ENCODE measurements at places on chromosomes 6 and 20.

- no peak for DNase-seq
Measured at GRCh38 chr6:39567091-39567490, 158.1 kb downstream of the KIF6 start.

DNA sequence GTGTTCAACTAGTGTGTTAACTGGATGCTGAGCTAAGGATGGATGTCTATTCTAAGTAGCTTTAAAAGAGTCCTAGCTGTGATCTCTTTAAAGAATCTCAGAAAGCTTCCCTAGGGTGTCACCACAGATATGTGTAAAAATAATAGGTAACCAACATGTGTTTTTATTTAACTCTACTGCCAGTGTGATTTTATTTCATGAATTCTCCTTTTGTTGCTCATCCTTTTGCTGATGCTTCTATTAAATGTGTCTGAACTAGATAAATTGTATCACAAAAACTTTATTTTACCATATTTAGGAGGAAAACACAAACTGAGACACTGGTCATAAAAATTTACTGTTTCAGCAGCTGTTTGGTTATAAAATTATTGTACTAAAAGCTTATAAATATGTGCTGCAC lies 809.4 kb upstream of the CITED2 start:
- DNase-seq, result no peak

- no peak for DNase-seq
Measured at GRCh38 chr20:23368316-23369071, 6.5 kb downstream of the GZF1 start.

DNA sequence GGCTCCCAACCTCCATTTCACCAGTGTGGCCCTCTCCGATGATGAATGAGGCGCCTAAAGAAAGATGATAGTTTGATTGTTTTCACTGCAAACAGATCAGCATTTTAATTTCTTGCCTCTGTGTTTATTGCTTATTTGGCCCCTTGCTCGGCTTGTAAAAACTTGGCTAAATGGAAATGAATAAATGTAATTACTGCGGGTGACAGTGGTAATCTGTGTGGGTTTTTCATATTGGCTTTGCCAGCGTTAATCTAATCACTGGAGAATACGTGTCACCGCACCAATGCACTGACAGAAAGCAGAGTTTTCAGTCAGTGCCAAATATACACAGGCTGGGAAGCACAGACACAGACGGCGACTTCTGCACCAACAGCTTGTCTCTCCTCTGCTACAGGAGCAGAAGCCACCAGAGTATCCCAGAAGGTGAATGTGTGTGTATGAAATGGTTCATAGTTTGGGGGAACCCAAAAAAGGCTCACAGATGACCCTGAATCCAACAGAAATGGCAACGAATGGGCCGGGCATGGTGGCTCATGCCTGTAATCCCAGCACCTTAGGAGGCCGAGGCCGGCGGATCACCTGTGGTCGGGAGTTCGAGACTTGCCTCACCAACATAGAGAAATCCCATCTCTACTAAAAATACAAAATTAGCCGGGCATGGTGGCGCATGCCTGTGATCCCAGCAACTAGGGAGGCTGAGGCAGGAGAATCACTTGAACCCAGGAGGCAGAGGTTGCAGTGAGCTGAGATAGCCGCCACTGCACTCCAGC lies 534.0 kb downstream of the PKHD1 start:
- no peak for DNase-seq

DNA sequence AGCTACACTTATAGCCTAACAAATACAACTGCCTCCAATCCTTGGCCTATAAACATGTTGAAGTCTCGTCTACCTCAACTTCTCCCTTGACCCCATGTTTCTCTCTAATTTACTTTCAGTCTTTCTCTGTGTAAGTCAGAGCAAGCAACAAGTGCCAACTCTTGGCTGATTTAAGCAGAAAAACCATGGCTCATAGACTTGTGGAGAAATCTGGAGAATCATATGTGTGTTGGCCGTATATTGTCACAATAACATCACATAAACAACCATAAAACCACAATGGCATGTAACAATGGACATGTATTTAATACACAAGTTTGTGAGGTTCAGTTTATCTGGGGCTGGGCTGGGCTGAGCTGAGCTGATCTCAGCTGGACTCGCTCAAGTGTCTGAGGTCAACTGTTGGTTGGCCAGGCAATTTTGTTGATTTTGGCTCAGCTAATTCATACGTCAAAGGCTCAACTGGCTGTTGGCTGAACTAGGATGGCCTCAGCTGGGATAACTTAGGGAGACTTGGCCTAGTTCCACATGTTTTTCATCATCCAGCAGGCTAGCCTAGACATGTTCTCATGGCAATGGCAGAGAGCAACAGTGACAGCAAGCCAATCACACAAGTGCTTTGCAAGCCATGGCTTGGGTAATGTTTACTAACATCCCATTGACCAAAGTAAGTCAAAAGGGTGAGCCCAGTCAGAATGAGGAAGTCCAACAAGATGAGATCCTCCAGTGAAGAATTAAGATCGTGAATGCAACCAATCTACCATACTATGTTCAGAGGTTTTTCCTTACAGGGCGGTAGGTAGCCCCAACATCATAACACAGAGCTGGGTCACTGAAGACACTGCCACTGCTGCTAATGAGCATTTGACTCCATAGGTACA lies 12.9 kb upstream of the TBC1D22B start:
- no peak for DNase-seq

GRCh38 chr20:10842116-10842515 lies 168.3 kb upstream of the JAG1 start:
- DNase-seq, result no peak

- no peak for DNase-seq
Measured at GRCh38 chr6:4327841-4328240, 192.5 kb upstream of the ECI2 start.

All from NCI-H187 (cell line).